ENCODE measurements at places on chromosomes 6 and 20.

- DNase-seq, result no peak
These were observed at the start of gene CLPSL2 for GRCh38 chr6:35776364-35777215. Gene CLPSL2, plus strand, starts transcription at chr6:35776598. Its CDS starts 21 bp downstream, at chr6:35776619.

DNA sequence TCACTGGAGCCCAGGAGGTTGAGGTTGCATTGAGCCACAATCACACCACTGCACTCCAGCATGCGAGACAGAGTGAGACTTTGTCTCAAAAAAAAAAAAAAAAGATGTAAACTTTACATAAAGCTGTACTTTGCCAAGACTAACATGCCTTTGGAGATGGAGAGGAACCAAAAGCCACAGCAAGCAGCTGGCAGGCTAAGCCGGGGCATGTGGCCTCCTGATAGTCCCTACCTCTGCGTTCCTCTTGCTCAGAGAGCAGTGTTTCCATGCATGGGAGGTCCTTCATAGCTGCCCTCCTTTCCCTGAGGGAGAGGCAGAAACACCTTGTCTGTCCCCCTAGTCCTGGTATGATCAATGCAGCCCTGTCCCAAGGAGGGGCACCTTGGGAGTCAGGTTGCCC is 35.2 kb downstream of the SPATA2 start:
- no peak for DNase-seq

DNA sequence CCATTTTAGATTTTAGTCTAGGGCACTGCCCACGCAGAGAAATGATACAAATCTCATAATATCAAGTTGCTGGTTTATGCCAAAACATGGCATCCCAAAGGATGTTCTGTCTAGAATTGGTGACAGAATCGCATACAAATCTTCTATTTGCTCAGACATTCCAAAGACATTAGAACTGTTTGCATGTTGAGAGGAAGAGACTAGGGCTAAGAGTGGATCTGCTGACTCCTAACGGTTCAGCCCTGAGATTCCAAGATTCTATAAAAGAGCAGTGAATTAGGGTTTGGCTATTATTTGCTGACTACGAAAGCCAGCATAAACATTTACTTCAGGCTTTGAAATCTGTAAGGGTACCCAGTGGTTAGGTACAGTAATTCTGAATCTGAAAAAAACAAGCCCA is 3.6 kb downstream of the EPB41L2 start:
- DNase-seq, result no peak

GRCh38 chr6:16639684-16640480 is 121.4 kb downstream of the ATXN1 start:
- no peak for DNase-seq

GRCh38 chr20:64093013-64093503 is 8.9 kb upstream of the LKAAEAR1 start:
- DNase-seq, result no peak

DNA sequence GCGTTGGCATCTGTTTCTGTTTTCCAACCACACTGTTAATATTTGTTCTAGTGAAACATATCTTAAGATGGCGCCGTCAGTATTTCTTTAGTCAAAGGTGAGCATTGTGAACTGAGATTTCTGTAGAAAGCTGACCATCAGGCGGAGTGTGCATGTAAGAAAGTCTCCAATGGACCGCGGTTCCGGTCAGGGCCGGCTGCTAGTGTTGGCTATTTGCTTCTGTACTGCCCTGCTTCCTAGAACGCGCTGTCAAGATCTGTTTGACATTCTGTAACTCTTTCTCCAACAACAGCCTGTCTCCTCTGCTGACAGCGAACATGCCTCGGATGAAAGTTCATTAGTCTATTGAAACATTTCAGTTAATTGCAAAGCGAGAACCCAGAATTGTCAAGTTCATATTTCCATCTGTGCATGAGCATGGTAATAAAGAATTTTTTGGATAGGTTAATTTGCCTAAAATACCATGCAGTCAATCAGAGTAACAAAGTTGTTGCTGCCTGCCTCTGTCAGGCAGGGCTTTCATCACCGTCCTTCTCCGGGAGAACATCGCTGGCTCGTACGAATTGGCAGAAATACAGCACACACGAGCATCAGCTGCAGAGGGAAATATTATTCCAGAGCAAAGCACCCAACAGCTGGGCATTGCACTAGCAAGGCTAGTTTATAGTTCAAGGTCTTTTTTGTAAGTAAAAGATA is 369.1 kb downstream of the CDH4 start:
- peak; percentile 37 for DNase-seq

GRCh38 chr20:55266361-55266760 is 739.0 kb downstream of the CBLN4 start:
- no peak for DNase-seq

- DNase-seq, result no peak
These were observed 16.7 kb upstream of the FOXF2 start for GRCh38 chr6:1372690-1373089.

All from anterior cingulate cortex (tissue), 58 donors.